GM12891 (cell line): ENCODE measurements at places on chromosomes 7 and 10.

DNA sequence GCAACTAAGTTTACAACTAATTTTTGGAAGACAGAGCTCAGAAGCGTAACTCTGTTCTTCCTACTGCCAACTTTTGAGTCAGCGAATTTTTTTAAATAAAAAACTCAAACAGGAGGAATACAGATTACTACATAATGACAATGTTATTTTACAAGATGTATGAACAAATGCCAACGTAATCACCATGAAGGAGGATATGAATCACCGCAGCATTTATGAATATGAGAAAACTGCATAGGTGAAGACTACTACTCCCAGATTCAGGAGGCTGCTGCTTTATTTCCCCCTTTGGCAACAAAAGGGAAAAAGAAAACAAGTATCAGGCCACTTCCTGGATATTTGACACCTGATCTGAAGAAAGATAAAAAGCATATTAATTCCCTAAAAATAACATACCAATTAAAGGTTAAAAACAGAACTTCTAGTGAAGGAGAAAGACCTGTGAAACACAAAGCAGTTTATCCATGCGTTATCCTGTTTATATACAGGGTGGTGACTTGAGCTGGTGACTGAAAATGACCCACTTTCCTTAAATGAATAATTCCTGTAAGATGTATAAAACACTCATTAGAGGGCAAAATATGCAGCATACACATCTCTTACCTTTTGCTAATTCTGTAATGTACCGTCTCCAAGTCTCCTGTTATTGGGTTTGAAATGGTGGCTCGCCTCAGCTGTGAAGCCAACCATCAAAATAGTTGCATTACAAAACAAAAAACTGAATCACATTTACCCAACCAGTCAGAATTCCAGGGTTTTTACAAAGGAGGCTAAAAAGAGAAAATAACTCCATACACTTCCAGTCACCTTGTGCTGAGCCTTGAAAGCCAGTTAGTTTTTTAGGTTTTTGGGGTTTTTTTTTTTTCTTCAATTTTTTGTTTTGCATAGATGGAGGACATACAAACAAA lies 52.0 kb downstream of the P4HA1 start:
- no peak for DNase-seq

DNA sequence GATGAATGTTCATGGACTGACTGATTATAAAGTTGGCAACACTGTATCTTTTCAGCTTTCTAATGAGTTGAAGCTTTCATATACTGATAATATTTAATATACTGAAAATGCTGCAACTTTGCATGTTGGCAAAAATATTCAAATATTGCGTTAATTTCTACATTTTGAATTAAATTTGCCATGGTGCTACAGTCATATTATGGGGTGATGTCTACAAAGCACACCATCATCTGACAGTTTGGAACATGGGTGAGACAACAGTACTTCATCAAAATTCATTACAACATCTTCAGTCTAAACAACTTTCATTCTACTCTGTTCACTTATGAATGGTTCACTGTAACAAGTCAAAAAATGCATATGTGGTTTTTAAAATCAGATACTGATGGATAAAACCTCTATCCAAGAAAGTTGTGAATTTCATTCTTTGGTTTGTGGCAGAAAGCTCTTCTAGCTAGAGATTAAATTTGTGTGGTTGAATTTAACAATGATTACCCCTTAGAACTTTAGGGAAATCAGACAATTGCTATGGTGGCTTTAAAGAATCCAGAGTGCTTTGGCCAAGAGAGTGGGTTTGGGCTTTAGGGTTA lies 136.4 kb downstream of the TMEM26 start:
- no peak for DNase-seq

DNA sequence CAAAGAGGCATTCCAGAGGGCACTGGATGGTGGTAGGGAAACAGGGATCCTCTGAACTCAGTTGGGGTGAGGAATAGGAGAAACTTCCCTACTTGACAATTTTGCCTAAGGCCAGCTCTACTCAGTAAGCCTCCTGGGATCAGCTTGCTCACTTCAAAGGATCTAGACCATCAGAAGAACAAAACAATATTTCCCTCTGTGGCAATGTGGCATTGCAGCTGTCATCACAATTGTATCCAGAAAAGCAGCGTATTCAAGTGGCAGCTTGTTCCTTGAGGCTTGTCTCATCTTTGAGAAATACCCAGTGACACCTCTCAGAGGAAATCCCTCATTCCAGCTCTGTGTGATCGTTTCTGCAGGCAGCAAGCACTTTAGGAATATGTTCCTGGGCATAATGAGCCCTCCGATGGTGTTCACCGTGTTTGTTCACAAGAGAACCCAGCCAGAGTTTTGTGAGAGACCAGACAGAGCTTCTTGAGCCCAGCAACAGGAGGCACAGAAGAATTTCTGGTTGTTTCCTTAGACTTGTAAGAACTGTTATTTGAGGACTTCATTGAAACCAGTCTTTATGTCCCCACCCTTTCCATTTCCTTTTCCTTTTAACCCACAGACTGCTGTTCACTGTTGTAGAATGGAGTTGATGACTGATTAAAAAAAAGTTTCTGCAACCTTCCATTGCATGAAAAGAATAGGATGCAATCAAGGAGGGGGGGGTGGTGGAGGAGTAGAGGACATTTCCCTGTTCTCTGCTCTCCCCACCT lies 747.3 kb downstream of the LRMDA start:
- no peak for DNase-seq

DNA sequence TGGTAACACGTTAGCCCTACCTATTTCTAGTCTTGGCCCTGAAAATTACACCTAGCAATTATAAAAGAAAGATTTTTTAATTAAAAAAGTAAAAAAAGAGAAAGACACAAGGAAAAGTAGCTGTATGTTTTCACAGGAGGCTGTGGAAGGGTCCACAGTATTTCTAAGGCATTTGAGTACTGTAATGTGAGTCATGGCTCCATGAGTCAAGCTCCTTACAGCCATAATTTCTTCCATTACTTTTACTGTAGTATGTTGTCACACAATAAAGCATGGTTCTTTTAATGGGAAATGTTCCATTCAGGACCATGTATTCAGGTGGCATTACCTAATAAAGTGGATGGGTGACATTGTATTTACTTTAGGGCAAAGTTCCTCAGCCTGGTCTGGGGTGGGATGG lies 113.4 kb downstream of the GPR37 start:
- no peak for DNase-seq

GRCh38 chr10:113977174-113977573 lies 66.5 kb upstream of the ADRB1 start:
- no peak for DNase-seq

DNA sequence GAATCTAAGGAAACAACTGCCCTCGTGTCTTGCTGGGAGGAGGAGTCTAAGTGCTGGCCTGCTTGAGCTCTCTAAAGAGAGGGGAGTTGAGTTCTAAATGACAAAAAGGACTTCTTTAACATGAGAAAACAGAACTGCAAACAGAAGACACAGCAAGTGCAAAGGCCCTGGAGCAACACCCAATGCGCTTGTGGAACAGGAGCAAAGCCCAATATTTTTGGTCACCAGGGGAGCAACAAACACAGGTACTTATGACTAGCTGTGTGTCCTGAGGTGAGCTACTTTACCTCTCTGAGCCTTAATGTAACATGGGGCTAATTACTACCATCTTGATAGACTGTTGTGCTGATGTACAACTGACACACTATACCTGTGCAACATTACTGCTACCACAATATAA lies 634.3 kb downstream of the PARD3 start:
- no peak for DNase-seq

- DNase-seq, result no peak
Measured at GRCh38 chr7:98713165-98713810, 96.2 kb downstream of the NPTX2 start.

- no peak for DNase-seq
Measured at GRCh38 chr7:117630907-117631564, 151.2 kb downstream of the CFTR start.

- no peak for DNase-seq
Measured at GRCh38 chr10:84365335-84365881, 37.0 kb downstream of the CCSER2 start.

GRCh38 chr7:156474241-156474743 lies 166.3 kb upstream of the RNF32 start:
- no peak for DNase-seq

- no peak for DNase-seq
Measured at GRCh38 chr7:35430547-35431153, 176.8 kb upstream of the TBX20 start.

DNA sequence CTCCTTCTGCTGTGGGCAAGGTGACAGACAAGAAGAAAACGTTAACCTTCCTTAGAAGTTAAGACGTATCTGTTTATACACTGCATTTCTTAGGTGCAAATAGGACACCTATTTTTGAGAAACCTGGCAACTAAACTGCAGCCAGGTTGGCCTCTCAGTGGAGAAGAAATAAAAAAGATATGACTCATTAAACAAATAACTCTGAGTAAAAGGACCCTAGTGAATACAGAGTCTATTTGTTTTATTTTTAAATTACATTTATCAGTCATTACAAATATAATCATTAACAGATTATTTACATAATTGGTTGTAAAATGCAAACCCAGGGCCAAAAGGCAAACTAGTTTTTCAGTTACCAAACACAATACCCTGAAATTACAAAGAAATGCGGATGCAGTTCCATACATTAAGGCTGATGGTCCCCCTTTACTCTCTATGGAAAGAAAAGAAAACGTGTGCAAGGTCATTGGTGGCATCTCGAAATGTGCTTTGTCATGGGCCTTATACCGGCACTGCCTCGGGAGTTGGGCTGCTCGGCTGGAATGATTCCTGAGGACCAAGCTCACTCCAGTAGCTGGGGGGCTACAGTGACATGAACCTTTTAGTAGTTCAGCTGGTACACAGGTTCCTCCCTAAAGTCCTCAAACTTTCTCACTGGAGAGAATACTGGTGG lies 38.4 kb downstream of the ADRB1 start:
- DNase-seq, result no peak
